ENCODE measurements at places on chromosomes 2 and 18.

DNA sequence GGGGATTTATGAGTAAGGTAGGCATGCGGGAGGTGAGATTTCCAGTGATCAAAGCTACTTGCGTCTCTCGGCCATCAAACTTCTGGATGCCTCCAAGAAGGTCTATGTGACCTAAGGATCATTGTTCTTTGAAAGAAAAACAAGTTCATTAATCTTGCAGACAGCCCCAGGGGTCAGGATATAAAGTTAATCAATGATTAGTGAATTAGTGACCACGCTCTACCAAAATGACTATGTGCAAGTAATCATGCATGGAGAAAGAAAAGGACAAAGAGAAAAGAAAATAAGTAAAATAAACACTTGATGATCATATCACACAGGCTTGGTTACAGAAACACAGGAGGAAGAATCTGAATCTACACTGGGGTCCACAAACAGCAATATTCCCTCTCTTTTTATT, 42.5 kb upstream of the BCL11A start:
- DNase-seq = no peak

- no peak for DNase-seq
These were observed 65.7 kb downstream of the LRP1B start for GRCh38 chr2:142065156-142065555.

- no peak for DNase-seq
These were observed 156.2 kb upstream of the NABP1 start for GRCh38 chr2:191521608-191522208.

GRCh38 chr2:71330585-71331330, 824 bp upstream of the ZNF638 start:
- no peak for DNase-seq

GRCh38 chr18:78981394-78981831, 1.8 kb downstream of the SALL3 start:
- DNase-seq = no peak

GRCh38 chr2:112304298-112304941, 29.0 kb downstream of the ZC3H6 start:
- no peak for DNase-seq
